ENCODE measurements at places on chromosomes 6 and 20. TPM values are rescaled to one million over a fixed set of nuclear protein-coding genes. Genes with fewer than 3 reads are reported as not detected.

RTEL1 gene
- total RNA-seq = 17.4 TPM

GRCh38 chr6:159305804-159306537 lies 136.8 kb downstream of the FNDC1 start:
- DNase-seq = no peak

DNA sequence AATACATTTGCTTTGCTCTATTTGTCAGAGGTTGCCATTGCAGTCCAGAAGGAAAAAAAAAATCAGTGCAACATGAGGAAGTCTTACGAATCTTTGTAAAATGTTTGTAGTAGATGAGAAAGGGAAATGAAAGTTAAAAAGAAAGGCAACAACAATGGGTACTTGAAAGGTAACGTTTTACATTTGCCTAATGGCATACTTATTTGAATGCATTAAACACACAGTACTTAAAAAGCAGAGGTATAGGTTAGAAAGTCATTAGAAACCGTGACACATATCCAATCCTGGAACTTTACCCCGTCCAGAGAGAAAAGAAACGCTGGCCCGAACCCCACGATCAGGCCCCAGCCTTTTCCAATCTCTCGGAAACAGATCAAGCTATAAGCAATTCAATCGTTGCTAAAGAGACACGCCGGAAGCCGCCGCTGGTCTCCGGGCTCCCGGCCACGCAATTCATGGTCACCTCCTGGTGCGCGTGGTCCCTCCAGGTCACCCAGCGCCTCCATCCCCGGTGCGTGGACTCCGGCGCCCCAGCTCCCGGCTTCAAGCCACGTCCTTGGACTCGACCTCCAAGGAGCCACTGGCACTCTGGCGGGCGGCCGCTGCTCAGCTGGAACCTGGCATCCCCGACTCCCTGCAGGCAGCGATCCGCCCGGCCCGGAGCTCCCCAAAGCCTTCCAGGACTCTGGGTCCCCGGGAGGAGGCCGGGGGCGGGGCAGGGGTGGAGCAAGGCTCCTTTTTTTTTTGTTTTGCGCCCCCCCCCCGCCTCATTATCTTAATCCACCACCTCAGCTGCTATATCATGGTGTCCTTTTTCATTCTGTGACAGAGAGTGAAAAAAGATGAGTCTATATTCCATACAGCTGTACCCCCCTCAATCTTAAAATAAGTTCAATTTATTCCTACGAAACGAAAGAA lies at the start of gene SLC18B1:
TSS of gene SLC18B1 (minus strand) at position 687 of the 918 bp plus-strand sequence. CDS start at position 506, 181 bp downstream.
- DNase-seq = peak; percentile 51

GRCh38 chr20:35626386-35627001 lies 10.9 kb downstream of the SPAG4 start:
- no peak for DNase-seq

FKBP1C gene
- not detected for total RNA-seq

DNA sequence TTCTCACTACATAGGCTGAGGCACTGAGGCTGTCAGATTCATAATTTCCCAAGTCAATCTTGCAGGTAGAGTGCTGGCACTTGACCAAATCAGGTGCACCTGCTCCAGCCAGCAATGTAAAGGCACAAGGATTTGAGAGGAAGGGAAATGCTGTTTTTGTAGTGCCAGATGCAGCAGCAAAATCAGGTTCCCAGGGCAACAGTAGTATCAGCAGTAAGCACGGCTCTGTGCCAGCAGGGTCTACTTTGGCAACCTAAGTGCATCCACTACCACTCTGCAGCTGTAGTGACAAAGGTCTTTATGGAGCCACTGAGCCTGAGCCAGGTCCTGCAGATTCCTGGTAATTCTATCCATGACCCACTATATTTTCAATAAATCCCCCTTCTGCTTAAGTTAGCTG lies 329.5 kb downstream of the TPBG start:
- no peak for DNase-seq

CGAS gene
- 8.4 TPM for total RNA-seq

DNA sequence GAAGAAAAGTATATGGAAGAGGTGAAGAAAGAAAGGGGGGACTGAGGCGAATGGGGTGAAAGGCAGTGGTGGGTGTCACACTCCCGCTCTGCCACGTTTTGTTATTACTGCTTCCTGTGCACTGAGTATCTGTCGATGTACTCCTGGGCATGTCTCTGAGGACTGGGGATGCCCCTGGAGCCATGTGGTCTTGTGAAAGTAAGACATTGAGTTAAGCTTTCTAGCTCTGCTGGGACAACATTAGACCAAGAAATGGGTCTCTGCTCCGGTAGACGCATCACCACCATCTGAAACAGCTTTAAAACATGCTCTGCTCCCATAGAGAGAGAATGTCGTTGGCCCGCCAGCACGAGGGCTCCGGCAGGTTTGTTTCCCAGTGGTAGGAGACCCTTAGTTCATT lies 40.0 kb downstream of the IRF4 start:
- DNase-seq = no peak

- DNase-seq = peak; percentile 61
Measured at GRCh38 chr6:139758209-139758611, 383.8 kb upstream of the CITED2 start.

DNA sequence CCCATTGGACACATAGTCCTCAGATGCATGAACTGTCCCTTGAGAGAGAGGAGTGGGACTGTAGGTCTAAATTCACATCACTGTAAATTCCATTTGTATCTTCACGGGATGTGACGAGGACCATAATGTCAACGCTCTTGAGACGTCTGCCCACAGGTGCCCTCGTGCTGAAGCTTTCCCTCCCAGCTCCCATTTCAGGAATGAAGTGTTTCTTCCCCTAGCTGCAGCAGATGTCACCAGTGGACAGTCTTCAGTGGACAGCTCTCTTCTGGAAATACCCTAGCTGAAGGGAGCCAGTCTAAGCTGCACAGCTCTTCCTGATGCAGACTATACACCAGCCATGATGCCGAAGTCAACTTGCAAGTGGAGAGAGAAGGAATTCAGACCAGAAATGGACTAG lies 217.4 kb upstream of the ECI2 start:
- no peak for DNase-seq

DNA sequence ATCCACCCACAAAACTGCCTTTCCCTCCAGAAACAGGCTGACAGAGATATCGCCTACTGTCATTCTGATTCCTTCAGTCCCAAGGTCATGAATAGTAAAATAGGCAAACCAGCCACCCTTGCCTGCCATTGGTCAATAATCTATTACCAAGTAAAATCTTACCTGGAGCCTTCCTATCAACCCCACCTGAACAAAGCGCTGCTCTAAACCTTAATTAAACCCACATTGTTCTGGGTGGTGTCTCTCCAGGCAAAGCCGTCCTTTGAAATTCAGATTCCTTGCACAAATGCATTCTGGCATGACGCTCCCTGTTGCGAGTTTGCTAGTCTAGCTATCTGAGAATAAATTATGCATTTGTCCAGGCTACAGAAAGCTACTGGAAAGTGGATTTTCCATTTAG lies 291.6 kb upstream of the ECI2 start:
- no peak for DNase-seq

- DNase-seq = no peak
Measured at GRCh38 chr6:122423734-122424133, 24.3 kb downstream of the HSF2 start.

DNA sequence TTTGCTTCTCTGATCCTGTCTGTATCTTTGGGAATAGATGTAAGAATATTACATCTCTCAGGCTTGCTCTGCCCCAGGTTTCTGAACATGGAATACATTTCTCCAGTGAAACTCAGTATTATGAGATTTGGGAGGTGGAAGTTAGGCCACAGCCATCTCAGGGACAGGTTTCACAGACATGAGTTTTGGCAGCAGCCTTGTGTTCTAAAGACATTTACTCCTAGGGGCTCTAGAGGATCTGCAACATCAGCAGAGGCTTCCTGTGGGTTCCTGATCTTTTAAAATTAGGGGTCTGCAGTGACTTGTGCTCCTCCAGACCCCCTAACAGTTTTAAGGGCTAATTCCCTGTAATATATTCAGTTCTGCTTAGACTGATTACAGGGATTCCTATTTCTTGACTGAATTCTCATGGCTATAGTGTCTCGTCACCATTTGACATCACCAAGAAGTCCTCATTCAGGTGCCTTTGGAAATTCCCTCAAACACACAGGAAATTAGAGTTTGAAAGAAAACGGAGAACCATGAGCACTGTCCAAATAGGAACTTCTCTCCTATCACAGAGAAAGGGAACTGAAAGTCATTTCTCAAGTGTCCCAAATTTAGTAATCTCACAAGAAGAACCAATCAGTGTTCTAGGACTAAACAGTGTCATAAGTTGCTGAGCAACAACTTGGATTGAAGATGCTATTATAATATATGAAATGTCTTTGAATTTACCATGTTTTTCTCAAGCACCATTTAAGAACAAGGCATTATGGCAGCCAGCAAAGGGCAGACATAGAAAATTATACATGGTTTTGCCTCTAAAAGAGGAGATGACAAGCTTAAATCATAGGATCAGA lies 2.5 kb upstream of the HLA-DRA start:
- DNase-seq = no peak

- no peak for DNase-seq
Measured at GRCh38 chr6:145929037-145929633, 35.0 kb downstream of the SHPRH start.

GRCh38 chr20:13855613-13856012 lies 70.8 kb downstream of the NDUFAF5 start:
- DNase-seq = no peak

DNA sequence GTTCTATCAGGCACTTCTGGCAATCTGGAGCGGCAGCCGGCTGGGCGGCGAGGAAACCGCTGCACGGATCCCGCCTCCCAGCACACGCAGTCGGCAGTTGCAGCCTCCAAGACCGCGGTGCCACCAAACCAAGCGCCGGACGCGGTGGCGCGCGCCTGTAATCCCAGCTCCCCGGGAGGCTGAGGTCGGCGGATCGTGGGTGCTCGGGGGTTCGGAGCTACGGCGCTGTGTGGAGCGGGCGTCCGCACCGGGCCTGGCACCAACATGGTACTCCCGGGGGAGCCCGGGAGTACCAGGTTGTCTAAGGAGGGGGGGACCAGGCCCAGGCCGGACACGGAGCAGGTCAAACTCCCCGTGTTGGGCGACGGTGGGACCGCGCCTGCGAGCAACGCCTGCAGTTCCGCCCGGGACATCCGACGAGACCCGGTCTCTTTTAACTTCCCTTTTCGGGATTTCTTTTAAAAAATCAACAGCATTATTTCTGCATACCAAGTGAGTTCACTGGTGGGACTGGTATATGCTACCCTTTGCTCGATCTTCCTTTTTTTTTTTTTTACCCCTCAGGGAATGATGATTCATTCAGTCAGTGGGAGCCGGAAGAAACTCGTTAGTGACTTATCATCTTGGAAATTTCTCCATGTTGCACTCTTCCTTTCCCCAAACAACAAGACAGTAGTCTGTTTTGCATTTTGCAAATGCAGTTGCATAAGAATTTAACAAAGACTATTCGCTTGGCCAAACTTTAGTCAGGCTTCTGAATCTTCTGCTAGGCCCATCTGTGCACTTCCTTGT lies 27.6 kb downstream of the ZNF311 start:
- no peak for DNase-seq

GRCh38 chr6:111230351-111231089 lies 143.2 kb downstream of the SLC16A10 start:
- DNase-seq = no peak

GRCh38 chr6:140623498-140623897 lies 1249.0 kb upstream of the CITED2 start:
- DNase-seq = no peak

DNA sequence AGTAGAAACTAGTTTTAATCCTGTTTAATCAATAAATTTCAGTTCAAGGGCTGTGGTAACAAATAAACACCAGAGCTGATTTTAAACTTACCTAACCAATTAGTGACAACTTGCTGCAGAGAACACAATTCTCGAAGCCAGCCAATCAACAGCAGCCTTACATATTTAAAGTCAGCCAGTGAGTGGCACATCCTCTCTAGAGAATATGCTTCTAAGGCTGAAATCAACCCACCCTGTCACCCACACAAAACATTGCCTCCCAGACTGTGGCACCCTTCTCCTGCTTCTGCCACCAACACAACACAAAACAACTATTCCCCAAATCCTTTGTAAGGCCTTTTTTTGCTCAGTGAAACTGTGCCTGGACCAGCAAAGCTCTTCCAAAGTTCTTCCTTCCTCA lies 306.0 kb downstream of the EYA4 start:
- DNase-seq = no peak
